Spinal cord (tissue), 10 donors: ENCODE measurements at places on chromosomes 12 and 14.

DNA sequence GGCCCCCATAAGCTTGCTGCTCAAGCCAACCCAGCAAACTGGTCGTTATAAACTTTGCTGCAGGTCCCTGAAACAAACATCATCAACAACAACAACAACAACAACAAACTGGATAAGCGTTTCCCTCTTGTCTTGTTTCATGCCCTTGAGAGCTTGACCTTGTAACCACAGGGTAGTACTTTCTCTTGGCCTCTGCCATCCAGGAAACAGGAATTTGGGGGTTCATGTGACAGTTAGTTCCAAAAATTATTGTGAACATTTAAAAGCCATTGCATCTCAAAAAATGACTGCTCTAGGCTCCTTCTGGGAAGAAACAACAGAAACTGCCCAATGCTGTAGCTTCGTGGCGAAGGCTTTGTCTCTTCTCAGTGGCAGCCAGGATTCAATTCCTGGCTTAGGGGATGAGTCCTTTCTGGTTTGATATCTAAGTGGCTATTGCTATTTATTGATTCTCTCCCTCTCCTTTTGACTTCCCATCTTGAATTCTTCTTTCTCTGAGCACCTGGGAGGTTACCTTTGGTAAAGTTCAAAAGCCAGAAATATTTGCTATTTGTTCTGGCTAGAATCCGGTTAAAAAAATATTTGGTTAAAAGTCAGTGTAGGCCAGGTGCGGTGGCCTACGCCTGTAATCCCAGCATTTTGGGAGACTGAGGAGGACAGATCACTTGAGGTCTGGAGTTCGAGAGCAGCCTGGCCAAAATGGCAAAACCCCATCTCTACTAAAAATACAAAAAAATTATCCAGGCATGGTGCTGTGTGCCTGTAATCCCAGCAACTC, 52.0 kb upstream of the CPM start:
- no peaks in the 10 kb centered on the region for H3K36me3 ChIP-seq
- no peaks in the 10 kb centered on the region for H3K4me1 ChIP-seq
- H3K4me3 ChIP-seq = no peak overlapping the region
- H3K27me3 ChIP-seq = no peaks in the 10 kb centered on the region
- H3K27ac ChIP-seq = no peak overlapping the region
- DNase-seq = no peak

DNA sequence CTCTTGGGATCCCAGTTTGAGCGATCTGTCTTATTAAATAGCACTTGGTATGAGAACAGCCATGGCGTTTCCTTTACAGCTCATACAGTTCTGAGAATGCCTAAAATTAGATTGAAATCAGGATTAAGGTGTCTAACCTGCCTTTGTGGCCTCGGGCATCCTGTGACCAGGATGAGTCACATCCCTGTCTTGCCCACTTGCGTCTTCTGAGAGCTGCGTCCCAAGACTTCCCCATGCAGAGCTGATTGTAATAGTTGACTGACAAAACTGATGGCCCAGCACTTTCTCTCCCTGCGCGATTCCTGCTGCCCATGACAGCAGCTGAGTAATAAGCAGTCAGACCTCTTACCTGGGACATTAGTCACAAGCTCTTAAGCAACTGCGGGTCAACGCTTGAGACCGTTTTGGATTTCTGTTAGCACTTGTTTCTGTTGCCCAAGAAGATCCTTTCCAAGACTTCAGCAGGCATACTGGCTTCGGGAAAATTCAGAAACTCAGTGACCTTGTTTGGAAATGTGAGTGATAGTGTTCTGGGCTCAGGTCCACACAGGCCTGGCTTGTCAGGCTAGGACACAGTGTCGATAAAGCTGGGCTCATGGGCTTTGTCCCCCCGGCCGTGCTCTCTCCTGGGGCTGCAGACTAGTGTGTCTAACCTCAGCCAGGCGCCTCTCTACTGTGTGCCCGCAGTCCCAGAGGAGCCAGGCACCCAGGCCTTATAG, 169.9 kb upstream of the HIF1A start:
- H3K27me3 ChIP-seq = no peaks in the 10 kb centered on the region
- no peak for DNase-seq
- no peak overlapping the region for H3K4me3 ChIP-seq
- H3K27ac ChIP-seq = no peak overlapping the region

- no peaks in the 10 kb centered on the region for H3K36me3 ChIP-seq
- no peak for DNase-seq
- H3K4me3 ChIP-seq = no peak overlapping the region
- H3K27ac ChIP-seq = no peak overlapping the region
Measured at GRCh38 chr12:13124656-13125505, 21.4 kb upstream of the GSG1 start.

GRCh38 chr12:12837025-12837812, 24.1 kb downstream of the DDX47 start:
- no peak overlapping the region for H3K4me3 ChIP-seq
- H3K36me3 ChIP-seq = peaks cover 9% of the 10 kb centered on the region
- no peak overlapping the region for H3K27ac ChIP-seq
- H3K4me1 ChIP-seq = peaks cover 2% of the 10 kb centered on the region
- H3K27me3 ChIP-seq = no peaks in the 10 kb centered on the region
- peak; percentile 25 for DNase-seq

GRCh38 chr12:81255947-81256346, 178.1 kb downstream of the ACSS3 start:
- no peaks in the 10 kb centered on the region for H3K4me1 ChIP-seq
- H3K27me3 ChIP-seq = no peaks in the 10 kb centered on the region
- DNase-seq = no peak
- no peaks in the 10 kb centered on the region for H3K36me3 ChIP-seq

DNA sequence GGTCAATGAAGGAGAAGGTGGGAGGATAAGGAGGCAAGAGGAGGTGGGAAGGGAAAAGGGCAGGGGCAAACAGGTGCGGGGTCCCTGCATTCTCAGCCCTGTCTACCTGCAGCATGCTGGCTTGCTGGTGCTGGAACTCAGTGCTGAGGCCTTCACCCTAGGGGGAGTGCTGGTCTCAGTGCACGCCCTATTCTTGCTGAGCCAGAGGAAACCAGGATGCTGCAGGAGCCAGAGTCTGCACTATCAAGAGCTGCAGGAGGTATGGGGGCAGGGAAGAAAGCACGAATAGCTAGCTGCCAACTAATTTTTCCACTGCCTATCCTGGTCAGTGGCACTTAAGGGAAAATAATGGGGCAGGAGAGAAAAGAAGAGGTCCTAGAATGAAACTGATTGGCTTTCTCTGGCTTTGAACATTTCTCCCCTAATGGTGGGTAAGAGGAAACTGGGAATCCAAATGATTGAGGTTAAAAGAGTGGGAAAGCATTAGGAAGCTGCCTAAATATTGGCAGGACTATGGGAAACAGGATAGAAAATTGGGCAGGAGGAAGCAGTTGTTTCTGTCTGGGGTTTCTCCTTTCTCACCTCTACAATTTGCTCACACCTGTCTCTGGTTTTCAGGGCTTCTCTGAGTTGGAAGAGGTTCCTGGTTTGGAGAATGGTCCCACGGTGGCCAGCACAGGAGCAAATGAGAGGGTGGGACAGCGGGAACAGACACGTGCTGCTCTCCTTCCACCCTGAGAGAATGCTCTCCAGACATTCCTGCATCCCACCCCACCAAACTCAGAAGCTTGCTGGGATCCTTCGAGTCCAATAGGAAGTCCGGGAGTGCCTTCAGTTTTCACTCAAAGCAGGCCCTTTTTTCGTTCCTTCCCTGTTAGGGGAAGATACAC, 1.9 kb downstream of the TMEM253 start:
- peak overlapping the region; percentile 99 for H3K27ac ChIP-seq
- H3K36me3 ChIP-seq = no peaks in the 10 kb centered on the region
- no peak for DNase-seq
- H3K27me3 ChIP-seq = no peaks in the 10 kb centered on the region
- peaks cover 51% of the 10 kb centered on the region for H3K4me1 ChIP-seq
